ENCODE measurements at places on chromosomes 16 and 17.

GRCh38 chr17:74235911-74236371 lies 22.6 kb downstream of the TTYH2 start:
- DNase-seq, result no peak

GRCh38 chr17:67227488-67227887 lies 17.5 kb downstream of the HELZ start:
- no peak for DNase-seq

- no peak for DNase-seq
Measured at GRCh38 chr17:38565853-38566665, 39.7 kb downstream of the SRCIN1 start.

DNA sequence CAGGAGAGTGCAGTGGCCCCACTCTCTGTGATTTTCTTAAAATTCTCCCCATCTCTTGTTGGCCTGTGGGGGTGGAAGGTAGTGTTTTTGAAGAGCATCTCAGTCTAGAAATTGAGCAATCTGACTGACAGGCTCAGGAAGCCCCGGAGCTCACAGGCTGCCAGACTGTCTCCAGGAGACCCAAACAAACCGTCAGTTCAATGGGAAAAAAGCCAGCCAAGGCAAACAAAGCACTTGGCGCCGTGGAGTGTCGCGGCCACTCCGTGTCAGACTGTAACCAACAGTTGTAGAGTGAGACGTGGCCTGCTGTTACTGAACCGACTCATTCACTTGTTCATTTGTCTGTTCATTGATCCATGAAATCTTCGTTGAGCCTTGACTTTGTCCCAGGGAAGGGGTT lies 33.7 kb downstream of the RGS9 start:
- peak; percentile 84 for DNase-seq

DNA sequence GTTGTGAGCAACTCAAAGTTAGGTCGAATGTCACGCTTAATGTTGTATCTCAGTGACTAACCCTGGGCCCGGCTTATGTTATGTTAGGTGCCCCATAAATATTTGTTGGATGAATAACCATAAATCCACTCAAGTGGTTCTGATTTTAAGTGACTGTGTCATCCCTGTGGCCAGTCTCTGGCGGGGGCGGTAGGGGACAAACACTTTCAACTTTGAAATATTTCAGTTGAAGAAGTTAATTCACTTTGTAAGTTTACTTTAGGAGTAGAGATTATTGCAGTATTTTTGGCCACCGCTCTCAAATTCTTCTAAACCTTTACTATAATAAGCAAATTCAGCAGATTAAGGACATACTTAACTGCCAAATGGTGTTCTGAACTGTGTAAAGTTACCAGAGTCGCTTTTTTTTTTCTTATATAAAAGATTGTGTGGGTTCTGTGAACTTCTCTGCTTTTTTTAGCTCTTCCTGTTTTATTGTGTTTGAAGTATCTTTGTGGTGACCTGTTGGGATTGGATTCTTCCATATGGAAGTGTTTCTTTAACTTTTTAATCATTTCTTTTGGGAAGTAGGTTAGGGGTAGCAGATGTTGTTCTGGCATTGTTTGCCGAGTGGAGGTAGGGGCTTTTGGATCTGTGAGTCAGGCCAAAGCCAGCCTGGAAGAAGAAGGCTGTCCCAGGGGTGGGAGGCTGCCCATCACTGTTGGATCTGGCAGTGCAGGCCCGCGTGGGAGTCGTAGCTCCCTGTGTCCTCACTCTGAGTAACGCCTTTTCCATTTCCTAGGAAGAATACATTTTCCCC lies 61.4 kb upstream of the TBX2 start:
- no peak for DNase-seq

GRCh38 chr17:33225994-33226393 lies 67.1 kb downstream of the ASIC2 start:
- no peak for DNase-seq

GRCh38 chr16:29790949-29791844 lies 646 bp downstream of the KIF22 start:
- peak; percentile 13 for DNase-seq

DNA sequence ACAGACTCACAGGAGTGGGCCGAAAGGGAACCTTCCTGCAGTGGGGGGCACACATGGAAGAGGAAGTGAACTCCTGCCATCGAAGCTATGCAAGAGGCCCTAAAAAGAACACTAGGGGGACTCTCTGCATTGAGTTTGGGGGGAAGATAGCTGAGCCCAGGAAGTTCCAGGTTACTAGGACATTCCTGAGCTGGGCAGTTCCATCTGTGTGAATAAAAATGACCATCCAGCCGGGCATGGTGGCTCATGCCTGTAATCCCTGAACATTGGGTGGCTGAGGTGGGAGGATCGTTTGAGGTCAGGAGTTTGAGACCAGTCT lies 211.8 kb downstream of the ZNF423 start:
- DNase-seq, result no peak

GRCh38 chr16:56101480-56101879 lies 89.8 kb upstream of the GNAO1 start:
- DNase-seq, result peak; percentile 42

DNA sequence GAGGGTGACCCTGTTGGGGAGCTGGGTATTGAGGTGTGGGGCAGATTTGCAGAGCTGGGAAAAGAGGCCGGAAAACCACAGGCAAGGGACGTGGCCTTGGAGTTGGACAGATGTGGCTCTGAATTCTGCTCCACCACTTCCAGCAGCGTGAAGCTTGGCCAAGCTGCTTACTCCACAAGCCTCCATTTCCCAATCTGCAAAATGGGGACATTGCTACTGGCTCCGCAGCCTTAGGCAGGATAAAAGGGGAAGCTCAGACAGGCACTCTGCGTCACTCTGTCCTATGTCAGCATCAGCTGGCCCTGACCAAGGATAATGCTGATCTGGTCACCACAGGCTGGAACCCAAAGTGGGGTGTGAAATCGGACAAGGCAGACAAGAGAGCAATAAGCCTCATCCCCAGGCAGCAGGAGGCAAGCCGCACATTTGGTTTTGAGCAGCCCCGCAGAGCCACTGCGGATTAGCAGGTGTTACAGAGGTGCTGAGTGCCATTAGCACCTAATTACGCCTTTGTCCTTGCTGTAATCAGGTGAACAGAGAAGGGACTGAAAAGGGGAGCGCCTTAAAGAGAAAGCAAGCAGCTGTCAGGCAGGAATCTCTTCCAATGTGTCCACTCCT lies 54.8 kb downstream of the SDK2 start:
- peak; percentile 73 for DNase-seq

- no peak for DNase-seq
Measured at GRCh38 chr17:83006515-83007455, 72.6 kb upstream of the METRNL start.

DNA sequence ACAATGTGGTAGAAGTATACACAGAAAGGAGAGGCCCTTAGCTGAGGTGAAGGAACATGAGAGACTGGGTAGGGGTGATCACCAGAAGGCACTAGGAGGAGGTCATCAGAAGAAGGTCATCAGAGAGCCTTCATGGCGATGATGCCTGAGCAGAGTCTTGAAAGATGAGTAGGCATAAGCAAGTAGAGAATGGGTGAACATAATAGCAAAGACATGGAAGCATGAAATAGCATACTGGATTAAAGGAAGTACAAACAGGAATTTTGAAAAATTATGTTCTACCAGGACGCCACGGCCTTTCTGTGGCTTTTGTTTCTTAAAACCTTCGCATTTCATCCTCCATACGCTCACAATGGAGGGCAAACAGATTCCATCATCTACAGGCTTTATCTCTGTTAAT lies 2.9 kb downstream of the IKZF3 start:
- DNase-seq, result no peak

DNA sequence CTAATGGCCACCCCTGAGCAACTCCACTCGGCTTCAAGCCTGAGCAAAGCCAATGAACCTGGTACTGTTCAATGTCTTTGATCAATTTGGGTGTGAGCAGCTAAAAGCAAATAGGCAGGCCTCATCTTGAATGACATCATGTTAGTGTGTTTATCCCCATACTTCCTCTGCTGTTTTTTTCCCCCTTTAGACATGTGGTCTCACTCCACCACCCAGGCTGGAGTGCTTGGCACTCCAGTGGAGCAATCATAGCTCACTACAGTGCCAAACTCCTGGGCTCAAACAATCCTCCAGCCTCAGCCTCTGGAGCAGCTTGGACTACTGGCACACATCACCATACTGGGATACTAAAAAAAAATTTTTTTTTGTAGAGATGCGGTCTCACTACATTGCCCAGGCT lies 75.4 kb downstream of the ARHGAP17 start:
- no peak for DNase-seq

GRCh38 chr16:58009856-58010416 lies 8.7 kb downstream of the USB1 start:
- no peak for DNase-seq

DNA sequence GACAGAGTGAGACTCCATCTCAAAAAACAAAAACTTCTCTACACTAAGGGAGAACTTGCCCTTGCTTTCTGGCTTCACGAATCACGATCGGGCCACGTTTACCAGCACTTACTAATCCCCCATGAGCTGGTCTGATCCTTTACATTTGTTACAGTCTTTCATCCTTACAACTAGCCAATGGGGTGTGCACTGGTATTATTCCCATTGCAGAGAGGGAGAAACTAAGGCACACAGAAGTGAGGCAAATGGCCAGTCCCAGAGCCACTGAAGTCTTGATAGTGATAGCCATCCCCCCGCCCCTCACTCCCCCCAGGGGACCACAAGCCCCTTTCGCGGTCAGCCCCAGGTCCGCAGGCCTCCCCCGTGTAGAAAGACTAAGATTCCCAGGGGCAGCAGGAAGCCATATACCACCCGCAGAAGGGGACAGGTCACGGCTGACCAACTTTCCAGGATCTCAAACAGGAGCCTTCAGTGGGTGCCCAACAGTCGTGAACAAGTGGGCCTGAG lies 868 bp downstream of the NATD1 start:
- no peak for DNase-seq

DNA sequence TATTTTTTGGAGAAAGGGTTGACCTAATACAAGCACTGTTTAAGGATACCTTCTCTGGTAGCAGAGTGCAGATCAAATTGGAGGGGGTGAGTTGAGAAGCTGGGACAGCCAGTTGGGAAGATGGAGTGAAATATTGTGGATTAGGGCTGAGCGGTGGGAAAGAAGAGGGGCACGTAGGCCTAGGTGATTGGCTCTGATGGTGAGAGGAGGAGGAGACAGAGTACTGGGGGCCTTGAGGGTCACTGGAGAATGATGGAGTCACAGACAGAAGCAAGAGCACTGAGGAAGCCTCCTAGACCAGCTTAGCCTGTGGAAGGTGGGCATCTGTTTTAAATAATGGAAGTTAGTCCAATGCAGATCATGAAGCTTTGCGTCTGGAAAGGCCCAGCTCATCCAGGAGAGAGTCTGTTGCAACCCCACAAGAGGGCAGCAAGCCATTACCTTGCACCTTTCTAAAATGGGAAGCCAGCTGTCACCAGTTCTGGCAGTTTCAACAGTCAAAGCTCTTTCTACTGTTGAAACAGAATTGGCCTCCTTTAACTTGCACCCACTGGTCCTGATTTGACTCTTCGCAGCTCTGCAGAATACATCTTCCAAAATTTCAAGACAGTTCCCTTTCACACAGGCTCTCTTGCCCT lies 11.8 kb downstream of the SLC9A5 start:
- peak; percentile 27 for DNase-seq

DNA sequence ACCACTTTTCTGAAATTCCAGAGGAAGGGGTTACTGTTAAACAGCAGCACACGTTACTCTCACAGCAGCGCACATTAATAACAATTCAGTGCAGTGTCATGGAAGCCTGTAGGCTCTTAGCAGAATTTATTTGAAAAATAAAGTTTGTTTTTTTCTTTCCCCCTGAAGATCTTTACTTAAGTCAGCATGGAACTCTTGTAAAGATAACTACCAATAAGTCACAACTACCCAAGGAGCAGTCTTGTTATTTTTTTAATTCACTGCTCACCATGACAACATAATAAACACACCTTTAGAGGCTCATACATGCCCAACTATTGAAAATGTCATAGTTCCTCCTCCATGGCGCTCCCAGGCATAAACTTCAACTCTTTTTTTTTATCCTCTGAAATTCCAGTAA lies 31.8 kb upstream of the PSMD7 start:
- DNase-seq, result no peak

- peak; percentile 42 for DNase-seq
Measured at GRCh38 chr16:54360681-54361080, 74.1 kb upstream of the IRX3 start.

DNA sequence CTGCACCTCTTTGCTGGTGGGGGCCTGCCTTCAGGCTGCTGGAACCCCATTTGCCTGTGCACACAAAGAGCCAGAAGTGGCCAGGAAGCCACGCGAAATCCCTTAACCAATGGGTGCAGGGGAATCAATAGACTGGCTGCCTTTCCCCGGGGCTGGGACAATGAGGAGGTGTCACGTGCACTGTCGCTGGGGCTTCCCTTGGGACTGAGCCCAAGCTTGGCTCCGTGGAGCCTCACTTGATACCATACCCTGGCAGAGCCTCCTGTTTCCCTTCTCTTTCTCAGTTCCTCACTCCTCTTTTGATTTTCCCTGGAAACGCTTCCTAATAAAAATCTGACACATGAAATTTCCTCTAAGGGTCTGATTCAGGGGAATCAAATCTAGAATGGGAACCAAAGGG lies 38.8 kb upstream of the C16orf82 start:
- no peak for DNase-seq

- DNase-seq, result no peak
Measured at GRCh38 chr16:48535831-48536613, 74.0 kb downstream of the N4BP1 start.

GRCh38 chr17:58503866-58504265 lies 10.6 kb downstream of the MTMR4 start:
- DNase-seq, result no peak

DNA sequence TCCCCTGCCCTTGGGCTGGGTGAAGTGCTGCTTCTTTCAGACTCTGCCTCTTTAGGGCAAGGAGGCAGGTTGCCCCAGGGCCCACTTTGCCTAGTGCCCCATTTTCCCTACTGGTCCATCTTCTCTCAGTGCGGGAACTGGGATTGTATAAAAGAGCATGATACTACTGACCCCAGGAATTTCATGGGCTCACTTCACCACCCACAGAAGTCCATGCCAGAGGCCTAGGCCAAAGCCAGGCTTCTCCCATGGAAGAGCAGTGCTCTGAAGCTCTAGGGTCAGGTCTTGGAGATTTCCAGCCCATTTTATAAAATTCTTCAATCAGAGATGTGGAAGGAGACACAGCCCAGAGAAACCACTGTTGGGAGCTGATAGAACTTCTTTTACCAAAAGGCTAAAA lies 5.7 kb downstream of the CACNG1 start:
- no peak for DNase-seq

DNA sequence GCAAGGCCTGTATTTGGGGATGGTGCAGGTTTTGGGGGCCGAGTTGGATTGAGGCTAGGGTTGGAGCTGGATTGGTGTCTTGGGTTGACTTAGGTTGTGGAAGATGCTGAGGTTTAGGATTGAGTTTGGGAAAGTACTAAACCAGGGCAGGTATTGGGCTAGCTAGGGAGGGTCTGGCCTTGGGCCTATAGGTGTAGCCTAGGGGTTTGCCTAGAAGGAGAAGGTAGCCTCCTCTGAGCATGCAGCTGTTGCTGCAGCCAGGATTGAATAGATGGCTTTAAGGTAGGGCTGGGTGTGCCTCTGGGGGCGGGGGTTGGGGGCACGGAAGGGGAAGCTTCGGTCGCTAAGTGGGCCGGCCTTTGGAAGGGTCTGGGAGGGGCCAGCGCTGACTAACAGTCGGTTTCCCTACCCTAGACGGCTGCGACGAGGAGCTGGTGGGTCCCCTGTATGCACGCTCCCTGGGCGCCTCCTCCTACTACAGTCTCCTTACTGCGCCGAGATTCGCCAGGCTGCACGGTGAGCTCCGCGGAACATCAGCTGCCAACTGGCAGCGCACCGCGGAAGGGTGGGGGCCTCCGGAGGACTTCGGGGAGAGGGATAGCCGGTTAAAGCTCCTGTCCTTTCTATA lies 1.2 kb downstream of the CNTNAP1 start:
- no peak for DNase-seq
